ENCODE measurements at places on chromosomes 11 and 22. TPM values are rescaled to one million over a fixed set of nuclear protein-coding genes. Genes with fewer than 3 reads are reported as not detected.

DNA sequence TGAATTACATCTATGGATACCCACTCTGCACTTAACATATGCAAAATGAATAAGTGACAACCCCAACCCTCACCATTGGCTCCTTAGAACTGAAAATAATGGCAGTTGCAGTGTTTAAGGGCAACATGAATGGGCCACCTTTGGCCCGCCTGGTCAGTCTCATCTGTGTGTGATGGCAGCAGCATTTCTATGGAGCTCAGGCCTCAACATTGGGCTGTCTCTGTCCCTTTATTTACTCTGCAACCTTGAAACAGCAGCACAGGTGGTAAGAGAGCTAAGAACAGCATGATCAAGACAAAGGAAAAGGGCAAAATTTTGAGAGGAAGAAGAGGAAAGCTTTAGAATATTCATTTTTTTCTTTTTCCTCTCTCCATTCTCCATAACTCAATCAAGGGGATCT, 38.3 kb upstream of the TMEM135 start:
- no peak for DNase-seq
- H3K4me1 ChIP-seq: no peaks in the 10 kb centered on the region
- no peak overlapping the region for H3K4me3 ChIP-seq
- no peaks in the 10 kb centered on the region for H3K36me3 ChIP-seq

GRCh38 chr11:75240311-75241035, at the start of gene TPBGL:
TPBGL (plus strand) TSS chr11:75240774; CDS start chr11:75241050, 276 bp downstream.
- DNase-seq: peak; percentile 53
- H3K27me3 ChIP-seq: peaks cover 26% of the 10 kb centered on the region
- H3K36me3 ChIP-seq: no peaks in the 10 kb centered on the region
- no peak within 1 kb of the TSS for H3K27ac ChIP-seq
- peaks cover 8% of the 10 kb centered on the region for H3K4me1 ChIP-seq

DNA sequence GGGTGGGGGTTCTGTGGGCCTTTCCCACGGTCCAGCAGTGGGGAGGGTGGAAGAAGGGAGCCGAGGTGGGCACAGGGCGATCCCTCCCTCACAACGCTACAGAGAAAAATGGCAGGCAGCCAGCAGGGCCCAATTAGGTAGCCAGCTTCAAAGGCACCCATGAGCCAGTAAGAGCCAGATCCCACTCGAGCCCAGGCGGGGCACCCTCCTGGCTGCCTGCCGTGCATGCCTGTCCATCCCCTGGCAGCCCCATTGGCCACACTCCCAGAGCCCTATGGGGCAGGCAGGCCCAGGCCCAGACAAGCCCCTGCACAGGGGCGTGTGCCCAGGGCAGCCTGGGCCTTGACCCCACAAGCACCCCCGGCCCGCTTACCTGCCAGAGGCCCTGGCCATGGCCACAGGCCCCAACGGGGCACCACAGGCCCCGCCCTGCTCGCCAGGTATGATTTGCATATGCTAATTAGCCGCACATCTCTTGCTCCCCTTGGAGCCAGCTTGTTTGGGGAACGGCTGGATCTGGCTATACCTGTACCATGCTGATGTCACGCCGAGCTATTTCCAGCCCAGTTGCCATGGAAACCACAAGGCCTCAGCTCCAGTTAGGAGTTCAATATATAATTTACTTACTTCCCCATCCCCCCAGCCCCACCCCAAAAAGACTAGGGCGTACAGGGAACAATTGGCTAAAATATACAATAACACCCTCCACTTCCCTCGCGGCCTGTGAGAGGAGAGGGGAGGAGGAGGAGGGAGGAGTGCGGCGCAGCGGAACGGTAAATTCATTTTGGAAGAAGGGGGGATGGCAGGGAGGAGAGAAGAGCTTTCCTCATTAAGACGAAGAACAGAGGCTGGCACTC, 47.5 kb upstream of the TCF20 start:
- no peaks in the 10 kb centered on the region for H3K27me3 ChIP-seq
- peaks cover 35% of the 10 kb centered on the region for H3K4me1 ChIP-seq
- no peak overlapping the region for H3K27ac ChIP-seq
- DNase-seq: no peak

DNA sequence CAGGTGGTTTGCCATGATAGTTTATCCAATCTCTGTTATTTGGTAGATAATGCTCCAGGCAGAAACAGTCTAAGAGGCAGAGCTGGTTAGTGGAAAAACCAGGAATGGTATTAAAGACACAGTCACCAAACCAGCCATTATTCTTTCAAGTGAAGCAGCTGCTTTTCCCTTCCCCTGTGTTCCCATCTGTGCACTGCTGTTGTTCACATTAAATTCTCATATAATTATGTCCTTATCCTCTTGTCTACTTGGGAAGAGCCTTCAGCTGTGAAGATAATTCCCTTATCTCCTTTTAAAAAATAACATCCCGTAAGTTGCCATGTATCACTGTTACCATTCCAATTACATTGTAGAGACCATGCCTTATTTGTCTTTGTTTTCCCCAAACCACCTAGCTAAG, 5.2 kb upstream of the TBCEL start:
- H3K4me3 ChIP-seq: no peak overlapping the region
- DNase-seq: no peak
- no peaks in the 10 kb centered on the region for H3K36me3 ChIP-seq
- peaks cover 5% of the 10 kb centered on the region for H3K4me1 ChIP-seq
- H3K27ac ChIP-seq: no peak overlapping the region

DNA sequence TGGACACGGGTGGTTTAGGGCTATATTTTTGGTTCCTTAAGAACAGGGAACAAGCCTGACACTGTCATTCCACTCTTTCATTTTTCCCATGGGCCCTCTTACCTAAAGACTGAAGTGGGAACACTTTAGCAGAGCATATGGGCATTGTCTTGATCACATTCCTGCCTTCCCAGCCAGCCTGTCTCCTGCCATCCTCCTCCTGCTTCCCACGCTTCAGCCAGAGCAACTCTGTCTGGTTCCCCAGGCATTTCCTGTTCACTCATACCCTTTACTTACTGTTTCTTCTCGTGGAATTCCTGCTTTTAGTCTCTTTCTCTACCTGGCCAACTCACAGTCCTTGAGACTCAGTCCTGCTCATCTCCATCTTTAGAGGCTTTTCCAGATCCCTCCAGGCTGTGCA, 22.8 kb downstream of the MRPL16 start:
- H3K4me1 ChIP-seq: no peaks in the 10 kb centered on the region
- DNase-seq: no peak
- no peak overlapping the region for H3K27ac ChIP-seq
- H3K27me3 ChIP-seq: no peaks in the 10 kb centered on the region
- no peaks in the 10 kb centered on the region for H3K36me3 ChIP-seq

Gene OR51A7
- not detected for total RNA-seq

GRCh38 chr22:21762712-21763581, 27.4 kb upstream of the YPEL1 start:
- peaks cover 67% of the 10 kb centered on the region for H3K4me1 ChIP-seq
- H3K27me3 ChIP-seq: no peaks in the 10 kb centered on the region
- peaks cover 70% of the 10 kb centered on the region for H3K36me3 ChIP-seq
- no peak overlapping the region for H3K4me3 ChIP-seq

GRCh38 chr11:118631142-118631909, 23.9 kb downstream of the PHLDB1 start:
- no peak overlapping the region for H3K4me3 ChIP-seq
- no peaks in the 10 kb centered on the region for H3K27me3 ChIP-seq
- H3K27ac ChIP-seq: no peak overlapping the region
- no peaks in the 10 kb centered on the region for H3K4me1 ChIP-seq
- H3K36me3 ChIP-seq: no peaks in the 10 kb centered on the region

Gene ZDHHC5
- 46.2 TPM for total RNA-seq

Gene DERL3
- 5.7 TPM for total RNA-seq

Gene FAM181B
- not detected for total RNA-seq

DNA sequence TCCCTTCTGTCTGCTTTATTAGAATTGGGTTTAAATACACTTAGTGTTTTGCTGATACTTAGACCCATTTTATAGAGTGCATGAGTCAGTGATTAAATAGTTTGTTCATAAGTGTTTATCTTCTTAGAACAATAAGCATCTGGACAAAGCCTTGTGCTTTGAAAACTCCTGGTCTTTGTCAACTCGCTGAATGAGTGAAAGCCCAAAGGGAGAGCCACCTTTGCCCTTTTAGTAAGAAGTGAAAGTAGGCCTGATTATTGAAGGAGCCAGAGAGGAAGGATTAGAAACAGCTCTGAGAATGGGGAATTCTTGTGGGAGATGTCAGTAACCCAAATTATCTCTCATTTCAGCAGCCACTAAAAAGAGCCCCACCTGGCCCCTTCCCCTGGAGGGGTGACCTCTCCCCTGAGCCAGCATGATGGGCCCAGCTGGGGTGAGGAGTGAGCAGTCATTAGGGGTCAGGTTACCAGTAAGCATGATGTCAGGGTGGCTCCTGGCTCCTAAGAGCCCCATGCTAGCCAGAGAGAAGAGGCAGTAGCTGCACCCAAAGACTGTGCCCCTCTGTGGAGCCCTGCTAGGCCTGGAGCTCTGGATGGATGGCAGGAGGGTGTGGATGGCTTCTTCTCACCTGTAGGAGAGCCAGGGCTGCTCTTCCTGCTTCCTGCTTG, 125.1 kb upstream of the E2F8 start:
- no peak for DNase-seq
- no peak overlapping the region for H3K4me3 ChIP-seq
- no peak overlapping the region for H3K27ac ChIP-seq
- peaks cover 14% of the 10 kb centered on the region for H3K27me3 ChIP-seq
- no peaks in the 10 kb centered on the region for H3K36me3 ChIP-seq
- H3K4me1 ChIP-seq: no peaks in the 10 kb centered on the region

- H3K27ac ChIP-seq: no peak overlapping the region
- no peaks in the 10 kb centered on the region for H3K4me1 ChIP-seq
- peaks cover 25% of the 10 kb centered on the region for H3K27me3 ChIP-seq
- peak; percentile 65 for DNase-seq
- H3K36me3 ChIP-seq: no peaks in the 10 kb centered on the region
Measured at GRCh38 chr11:60345489-60345888, 18.4 kb downstream of the MS4A6E start.

Gene FJX1
- total RNA-seq: 0.69 TPM

GRCh38 chr11:57499413-57499982, 16.0 kb downstream of the SLC43A1 start:
- no peak overlapping the region for H3K4me3 ChIP-seq
- H3K36me3 ChIP-seq: peaks cover 28% of the 10 kb centered on the region
- H3K4me1 ChIP-seq: no peaks in the 10 kb centered on the region
- H3K27me3 ChIP-seq: no peaks in the 10 kb centered on the region
- DNase-seq: peak; percentile 69

DNA sequence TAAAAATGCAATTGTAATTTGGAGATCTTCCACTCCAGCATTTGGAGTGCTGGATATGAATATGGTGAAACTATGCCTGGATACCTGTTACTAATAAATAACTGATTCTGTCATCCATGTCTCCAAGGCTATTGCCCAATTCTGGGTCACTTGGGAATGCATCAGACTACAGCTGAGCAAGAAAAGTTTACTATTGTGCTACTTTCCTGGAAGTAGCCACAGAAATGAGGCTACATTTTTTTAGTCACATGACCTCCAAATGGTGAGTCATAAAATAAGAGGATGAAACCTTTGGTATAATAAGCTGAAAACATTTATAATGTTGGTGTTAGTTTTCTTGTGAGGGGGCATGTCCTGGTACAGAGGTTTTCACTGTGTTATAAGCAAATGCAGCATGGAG, 44.4 kb downstream of the DCDC1 start:
- H3K36me3 ChIP-seq: no peaks in the 10 kb centered on the region
- no peak for DNase-seq

GRCh38 chr11:17738151-17738973, 3.8 kb downstream of the KCNC1 start:
- H3K27me3 ChIP-seq: peaks cover 30% of the 10 kb centered on the region
- peaks cover 5% of the 10 kb centered on the region for H3K4me1 ChIP-seq
- H3K4me3 ChIP-seq: no peak overlapping the region

Gene NXPE2
- total RNA-seq: not detected

DNA sequence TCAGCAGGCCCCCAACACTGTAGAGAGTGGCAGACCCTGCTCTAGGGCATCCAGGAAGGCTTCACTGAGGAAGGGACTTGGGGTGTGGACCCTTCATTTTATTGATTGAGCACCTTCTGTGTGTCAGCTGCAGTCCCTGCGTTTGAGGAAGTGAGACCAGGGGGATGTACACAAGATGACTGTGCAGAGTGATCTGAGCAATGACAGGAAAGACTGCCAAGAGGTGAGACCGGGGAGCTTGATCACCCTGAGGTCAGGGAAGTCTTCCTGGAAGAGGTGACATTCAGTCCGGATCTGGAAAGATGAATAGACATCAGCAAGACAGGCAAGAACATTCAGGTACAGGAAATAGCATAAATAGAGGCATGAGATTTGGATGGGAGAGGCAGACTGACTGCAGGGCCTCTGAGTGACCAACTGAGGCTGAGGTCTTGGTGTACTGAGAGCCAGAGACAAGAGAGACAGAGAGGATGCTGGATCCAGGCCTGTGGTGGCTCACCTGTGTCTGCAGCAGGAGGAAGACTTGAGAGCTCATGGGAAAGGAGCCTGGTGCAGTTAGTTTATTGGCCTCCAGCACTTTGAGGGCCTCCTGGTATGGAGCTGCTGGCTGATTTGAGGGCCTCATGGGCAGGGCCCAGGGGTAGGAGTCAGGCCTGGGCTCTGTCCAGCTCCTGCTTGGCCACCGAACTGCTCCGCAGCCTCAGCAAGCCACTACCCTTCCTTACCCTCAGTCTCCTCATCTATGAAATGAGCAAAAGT, 5.2 kb downstream of the DGAT2 start:
- H3K4me3 ChIP-seq: no peak overlapping the region
- peaks cover 20% of the 10 kb centered on the region for H3K27me3 ChIP-seq
- peak overlapping the region; percentile 65 for H3K27ac ChIP-seq
- H3K36me3 ChIP-seq: no peaks in the 10 kb centered on the region
- peak; percentile 52 for DNase-seq
- H3K4me1 ChIP-seq: peaks cover 24% of the 10 kb centered on the region

Gene ADM
- total RNA-seq: 11.7 TPM

GRCh38 chr11:64445651-64446050, 86.7 kb downstream of the RPS6KA4 start:
- DNase-seq: no peak
- H3K27ac ChIP-seq: no peak overlapping the region
- no peaks in the 10 kb centered on the region for H3K36me3 ChIP-seq
- peaks cover 15% of the 10 kb centered on the region for H3K4me1 ChIP-seq
- H3K27me3 ChIP-seq: peaks cover 18% of the 10 kb centered on the region
- H3K4me3 ChIP-seq: no peak overlapping the region

DNA sequence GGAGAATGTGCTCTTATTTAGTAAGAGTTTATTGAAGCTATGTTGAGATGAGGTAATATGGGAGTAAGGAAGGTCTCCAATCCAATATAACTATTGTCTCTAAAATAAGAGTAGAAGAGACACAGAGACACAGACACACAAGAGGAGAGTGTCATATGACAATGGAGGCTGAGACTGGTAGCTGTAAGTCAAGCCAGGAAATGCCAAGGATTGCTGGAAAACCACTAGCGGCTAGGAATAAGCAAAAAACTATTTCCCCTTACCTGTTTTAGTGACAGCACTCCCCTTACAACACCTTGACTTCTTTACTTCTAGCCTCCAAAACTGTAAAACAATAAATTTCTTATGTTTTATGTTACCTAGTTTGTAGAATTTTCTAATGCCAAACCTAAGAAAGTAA, 1652.8 kb downstream of the LRRC4C start:
- H3K27ac ChIP-seq: no peak overlapping the region
- no peak overlapping the region for H3K4me3 ChIP-seq
- H3K4me1 ChIP-seq: no peaks in the 10 kb centered on the region

Gene OR10A4
- not detected for total RNA-seq

DNA sequence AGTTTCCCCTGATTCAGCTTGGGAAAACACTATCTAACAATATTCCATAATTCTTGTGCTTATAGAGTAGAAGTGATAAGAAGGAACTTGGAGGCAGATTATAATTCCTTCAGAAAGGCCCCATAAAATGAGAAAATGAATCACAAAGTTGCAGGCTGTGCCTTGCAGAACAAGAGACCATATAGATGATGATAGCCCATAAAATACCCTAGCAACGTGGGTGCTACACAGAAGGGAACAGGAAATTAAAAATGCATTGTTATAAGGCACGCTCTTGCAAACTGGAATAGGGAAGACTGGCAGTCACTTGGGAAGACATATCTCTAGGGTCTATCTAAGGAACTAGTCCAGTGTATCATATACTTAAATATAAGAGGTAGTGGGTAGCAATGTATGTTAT, 67.6 kb downstream of the KIF18A start:
- no peaks in the 10 kb centered on the region for H3K4me1 ChIP-seq
- peaks cover 2% of the 10 kb centered on the region for H3K36me3 ChIP-seq
- H3K27ac ChIP-seq: no peak overlapping the region
